ENCODE measurements at places on chromosomes 6 and 20.

GRCh38 chr6:106253172-106253571 is 72.4 kb downstream of the ATG5 start:
- no peak for DNase-seq

- no peak for DNase-seq
Measured at GRCh38 chr20:10524643-10525042, 89.5 kb downstream of the SLX4IP start.

- DNase-seq = no peak
Measured at GRCh38 chr20:35317416-35318210, 25.4 kb upstream of the FAM83C start.

DNA sequence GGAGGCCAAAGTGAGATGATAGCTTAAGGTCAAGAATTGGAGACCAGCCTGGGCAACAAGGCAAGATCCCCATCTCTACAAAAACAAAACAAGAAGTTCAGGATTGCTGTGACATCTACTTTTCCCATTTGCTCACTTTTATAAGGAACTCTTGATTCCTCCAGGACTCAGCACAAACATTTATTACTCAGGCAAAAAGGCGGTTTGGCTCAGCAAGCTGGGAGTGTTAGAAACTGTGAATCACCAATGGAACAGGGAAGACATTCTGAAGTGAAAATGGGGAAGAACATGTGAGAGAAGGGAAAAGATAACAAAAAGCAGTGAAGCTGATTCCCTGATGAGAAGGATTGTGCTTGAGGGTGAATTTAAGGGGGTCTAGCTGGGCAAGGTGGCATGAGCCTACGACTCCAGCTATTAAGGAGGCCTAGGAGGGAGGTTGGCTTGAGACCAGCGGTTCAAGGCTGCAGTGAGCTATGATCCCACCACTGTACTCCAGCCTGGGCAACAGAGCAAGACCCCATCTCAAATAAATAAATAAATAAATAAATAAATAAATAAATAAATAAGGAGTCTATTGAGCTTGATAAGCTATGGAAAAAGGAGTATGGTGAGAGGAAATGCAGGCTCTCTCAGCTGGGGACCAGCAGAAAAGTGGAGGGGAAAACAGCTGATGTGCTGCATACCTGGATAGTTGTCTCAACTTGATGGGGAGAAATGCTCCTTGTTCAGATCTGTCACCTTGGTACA is 65.4 kb upstream of the HDDC2 start:
- DNase-seq = no peak

- DNase-seq = no peak
Measured at GRCh38 chr6:52953911-52954839, 40.9 kb downstream of the GSTA4 start.

Measured in NCI-H1694 treated with DMSO at 0.1 percent for 48 hours (cell line).